ENCODE measurements at places on chromosomes 12 and 14.

GRCh38 chr14:68692216-68692615, 100.7 kb downstream of the ZFP36L1 start:
- no peak for DNase-seq

DNA sequence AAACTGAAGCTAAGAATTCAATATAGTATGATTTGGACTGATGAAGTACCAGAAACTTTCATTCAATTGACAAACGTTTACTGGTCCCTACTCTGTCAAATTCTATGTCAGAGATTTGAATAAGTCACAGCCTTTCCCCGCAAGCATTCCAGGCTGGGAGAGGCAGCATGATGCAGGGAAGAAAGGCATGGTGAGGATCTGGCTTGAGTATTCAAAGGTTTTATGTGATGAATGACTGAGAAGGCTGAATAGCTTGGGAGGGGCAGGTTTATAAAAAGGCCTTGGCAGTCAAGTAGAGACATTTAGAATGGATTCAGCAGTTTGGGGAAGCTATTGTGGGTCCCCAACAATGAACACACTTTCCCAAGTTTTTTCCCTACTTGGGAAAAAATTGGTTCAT, 431.8 kb downstream of the DPF3 start:
- DNase-seq: no peak

DNA sequence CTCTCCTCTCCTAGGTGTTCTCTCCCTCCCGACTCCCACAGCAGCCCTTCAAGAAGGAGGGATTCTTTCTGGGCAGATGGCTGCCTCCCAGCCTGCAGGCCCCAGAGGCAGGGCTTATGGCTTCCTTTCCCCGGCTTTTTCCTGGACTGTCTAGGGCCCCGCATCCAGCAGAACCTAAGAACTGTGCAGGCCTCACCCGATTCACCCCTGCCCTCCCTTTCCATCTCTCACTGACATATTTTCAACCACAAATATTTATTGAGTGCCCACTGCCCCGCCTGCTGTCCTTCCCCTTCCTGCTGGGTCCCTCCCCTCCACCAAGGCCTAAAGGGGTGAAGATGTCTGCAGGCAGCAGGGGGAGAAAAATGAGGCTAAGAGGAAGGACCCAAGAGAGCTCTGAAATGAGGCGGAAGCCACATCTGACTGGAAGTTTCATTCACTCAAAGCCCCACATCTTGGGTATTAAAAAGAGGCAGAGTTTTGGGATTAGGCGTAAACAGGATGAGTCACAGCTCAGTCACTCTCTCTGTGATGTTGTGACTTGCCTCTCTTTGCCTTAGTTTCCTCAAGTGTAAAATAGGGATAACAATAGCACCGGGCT, 2.9 kb downstream of the SCNN1A start:
- DNase-seq: peak; percentile 84

GRCh38 chr12:24852420-24852819, 96.5 kb downstream of the BCAT1 start:
- no peak for DNase-seq

- DNase-seq: peak; percentile 43
Observed at GRCh38 chr12:71415336-71416231, 24.0 kb upstream of the LGR5 start.

DNA sequence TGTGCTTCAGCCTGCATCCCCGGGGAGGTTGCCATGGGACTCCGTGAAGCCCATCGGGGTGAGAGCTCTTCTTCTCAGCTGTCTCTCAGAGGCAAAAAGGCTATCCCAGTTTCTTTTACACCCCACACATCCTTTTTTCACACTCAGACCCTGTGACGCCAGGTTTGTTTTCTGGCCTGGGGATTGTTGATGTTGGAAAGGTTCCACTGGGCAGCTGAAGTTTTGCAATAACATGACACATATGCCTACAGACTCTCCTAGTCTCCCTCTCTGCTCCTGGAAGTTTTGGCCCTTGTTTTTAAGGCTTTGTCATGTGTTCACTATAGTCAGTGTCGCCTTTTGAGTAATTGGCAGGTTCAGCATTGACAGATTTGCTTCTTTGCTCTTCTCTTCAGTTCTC, 118.6 kb downstream of the SMOC1 start:
- DNase-seq: no peak

DNA sequence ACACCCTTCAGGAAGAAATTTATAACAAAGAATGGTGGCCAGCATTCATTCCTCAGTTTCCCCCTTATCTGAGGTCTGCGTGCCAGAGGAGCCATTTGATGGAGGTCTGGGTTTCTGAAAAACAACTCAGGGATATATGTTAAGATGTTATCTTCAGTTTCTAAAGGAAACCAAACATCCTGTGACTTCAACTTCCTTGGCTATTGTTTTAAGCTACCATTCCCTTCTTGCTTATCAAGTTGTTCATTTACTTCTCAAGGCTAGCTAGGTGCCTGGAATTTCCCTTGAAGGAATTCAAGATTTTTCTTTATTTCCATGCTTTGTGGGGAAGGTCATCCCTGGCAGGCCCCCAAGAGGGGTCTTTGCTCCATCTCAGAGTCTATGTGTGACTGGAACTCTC, 27.1 kb upstream of the OXA1L start:
- no peak for DNase-seq

GRCh38 chr14:68811171-68811570, 18.3 kb upstream of the ZFP36L1 start:
- no peak for DNase-seq

DNA sequence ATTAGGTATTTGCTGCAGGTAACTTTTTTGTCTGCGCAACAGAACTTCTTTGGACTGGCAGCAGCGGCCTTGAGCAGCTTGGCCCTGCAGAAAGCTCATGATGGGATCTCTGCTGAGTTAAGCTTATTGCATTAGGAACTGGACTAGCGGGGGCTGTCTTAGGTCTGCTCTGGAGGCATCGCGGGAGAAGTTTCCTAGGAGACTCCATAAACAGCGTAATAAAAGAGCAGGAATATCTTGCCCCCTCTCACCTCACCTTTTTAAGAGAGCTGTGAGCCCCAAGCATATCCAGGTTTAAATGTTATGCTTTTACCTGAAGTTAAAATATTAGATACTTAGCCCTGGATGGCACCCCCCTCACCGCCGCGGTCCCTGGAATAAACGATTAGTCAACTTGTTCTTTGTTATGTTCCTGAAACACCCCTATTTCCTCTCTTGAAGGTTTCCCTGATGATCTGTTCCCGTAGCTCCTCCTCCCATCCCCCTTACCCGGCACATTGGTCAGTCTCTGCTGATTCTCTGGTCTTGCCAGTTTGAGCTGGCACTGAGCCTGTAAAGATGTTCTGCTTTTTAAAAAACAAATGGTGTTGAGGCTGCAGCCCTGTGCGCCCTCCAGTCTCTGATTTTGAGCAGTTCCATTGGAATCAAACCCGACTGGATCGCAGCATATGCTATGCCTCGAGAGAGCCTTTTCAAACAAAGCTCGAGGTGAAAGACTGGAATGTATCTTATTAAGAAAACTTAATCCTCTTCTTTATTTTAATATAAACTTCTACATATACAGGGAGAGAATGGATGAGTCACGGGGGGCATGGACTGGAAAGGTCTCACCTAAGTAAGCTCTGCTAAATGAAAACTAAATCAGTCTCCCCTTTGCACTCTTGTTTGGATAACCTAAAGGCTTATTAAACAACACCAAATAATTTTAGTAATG, 1.9 kb downstream of the MLXIP start:
- peak; percentile 48 for DNase-seq

DNA sequence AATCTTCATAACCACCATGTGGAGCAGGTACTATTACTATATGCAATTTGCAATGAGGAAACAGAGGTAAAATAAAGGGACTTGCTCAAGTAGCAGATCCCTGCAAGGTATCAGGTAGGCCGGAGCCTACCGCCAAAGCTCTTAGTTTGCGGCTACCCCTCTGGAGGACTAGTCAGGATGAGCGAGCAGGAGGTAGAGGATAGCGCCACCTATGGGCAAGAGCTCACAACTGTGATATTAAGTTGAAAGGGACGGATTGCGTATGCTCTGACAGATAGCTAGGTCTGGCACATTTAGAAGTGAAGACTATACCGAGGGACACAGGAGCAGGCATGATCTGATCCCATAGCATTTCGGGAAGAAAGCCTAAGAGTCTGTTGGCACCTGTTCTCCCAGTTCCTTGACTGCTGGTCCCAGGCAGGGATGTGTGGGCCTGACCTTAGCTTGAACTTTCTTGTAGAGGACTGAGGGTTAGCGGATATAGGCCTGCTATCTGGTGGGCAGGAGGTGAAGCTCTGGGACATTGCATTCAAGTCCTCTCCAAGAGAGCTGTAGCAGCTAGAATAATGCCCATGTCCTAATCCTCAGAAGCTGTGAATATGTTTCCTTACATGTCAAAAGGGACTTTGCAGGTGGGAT, 48.0 kb downstream of the SLC17A8 start:
- no peak for DNase-seq

GRCh38 chr12:63805704-63806672, 26.3 kb downstream of the RXYLT1 start:
- DNase-seq: no peak

- no peak for DNase-seq
Observed at GRCh38 chr12:46459111-46459510, 86.5 kb upstream of the SLC38A2 start.

DNA sequence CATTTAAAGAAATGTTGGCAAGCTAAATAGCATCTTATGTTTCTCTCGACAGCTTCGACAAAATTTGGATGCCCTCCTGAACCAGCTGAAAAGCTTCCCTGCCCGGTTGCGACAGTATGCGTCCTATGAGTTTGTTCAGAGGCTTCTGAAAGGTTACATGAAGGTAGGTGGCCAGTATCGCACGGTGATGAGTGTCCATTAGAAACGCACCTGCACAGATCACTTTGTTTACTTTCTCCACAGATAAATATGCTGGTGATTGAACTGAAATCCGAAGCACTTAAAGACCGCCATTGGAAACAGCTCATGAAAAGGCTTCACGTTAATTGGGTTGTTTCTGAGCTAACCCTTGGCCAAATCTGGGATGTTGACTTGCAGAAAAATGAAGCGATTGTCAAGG, 36.5 kb downstream of the DYNC1H1 start:
- no peak for DNase-seq
